ENCODE measurements at places on chromosomes 2 and 18.

DNA sequence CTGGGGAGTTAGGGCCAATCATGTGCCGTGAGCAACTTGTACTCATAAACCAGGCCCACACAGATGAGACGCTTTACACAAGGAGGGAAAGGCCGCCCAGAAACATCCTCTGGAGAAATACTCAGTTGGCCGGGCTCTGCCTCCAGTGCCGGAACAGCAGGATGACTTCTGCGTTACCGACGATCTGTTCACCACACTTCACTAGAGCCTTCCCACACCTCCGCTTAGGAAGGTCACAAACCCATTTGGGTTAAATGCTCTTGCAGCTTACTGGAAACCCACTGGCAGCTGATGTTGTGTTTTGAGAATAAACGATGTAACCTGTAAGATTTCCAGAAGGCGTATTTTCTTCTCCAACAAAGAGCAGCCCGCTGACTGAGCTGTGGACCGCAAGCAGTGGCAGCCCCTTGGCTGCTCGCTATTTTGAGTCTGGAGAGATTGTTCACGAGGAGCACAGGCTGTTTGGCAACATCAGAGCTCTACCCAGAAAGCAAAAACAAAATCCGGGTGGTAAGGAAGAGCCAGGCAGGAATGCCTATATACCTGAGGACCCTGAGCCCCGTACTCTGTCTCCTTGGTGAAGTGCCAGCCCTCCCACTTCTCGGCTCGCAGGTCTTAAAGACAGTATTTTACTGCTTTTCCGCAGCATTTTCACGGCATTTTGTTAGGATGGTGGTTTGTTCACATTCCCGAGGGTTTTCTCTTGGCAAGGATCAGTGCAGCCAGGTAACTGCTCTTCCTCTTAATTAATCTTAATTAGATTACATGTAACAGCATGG, 44.0 kb downstream of the COLEC12 start:
- DNase-seq: no peak

DNA sequence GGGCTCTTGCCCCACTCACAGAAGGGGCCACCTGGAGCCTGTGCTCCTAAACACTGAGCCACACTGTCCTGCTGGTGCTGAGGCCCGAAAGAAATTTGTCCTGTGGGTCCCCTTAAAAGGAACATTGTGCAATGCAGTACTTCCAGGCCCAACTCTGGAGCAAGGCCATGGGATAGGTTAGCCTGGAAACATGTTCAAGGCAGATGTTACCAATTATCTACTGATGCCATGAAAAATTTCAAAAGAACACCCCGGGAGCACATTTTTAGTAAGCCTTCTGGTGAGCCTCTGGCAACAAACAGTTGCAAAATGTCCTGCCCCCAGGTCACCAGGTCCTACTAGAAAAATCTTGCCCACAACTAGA, 12.3 kb upstream of the PTMA start:
- no peak for DNase-seq

GRCh38 chr2:98524168-98524567, 79.5 kb downstream of the INPP4A start:
- DNase-seq: no peak

- no peak for DNase-seq
Observed at GRCh38 chr18:62702259-62702658, 13.1 kb upstream of the PHLPP1 start.

- no peak for DNase-seq
Observed at GRCh38 chr2:100233061-100233460, 89.2 kb downstream of the LONRF2 start.

DNA sequence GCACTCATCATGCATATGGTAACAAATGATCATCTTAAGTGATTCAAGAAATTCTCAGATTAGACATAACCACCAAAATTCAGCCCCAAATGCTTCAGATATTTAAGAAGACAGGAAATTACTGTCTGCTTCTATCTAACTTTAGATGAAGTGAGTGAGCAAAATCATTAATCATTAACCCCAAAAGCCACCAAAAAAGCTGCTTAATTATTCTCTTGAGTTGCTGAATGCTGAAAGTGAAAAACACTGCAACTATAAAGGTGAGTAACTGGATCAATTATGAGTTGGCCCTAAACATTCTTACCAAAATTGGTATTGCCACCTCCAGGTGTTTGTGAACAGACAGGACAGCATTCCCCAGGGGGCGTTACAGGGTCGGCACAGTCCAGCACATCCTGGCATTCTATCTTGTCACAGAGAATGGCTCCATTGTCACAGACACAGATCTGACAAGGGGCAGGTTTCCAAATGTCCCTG, 69.6 kb downstream of the COL5A2 start:
- DNase-seq: no peak

- no peak for DNase-seq
Observed at GRCh38 chr2:20418519-20418918, 28.4 kb upstream of the RHOB start.

DNA sequence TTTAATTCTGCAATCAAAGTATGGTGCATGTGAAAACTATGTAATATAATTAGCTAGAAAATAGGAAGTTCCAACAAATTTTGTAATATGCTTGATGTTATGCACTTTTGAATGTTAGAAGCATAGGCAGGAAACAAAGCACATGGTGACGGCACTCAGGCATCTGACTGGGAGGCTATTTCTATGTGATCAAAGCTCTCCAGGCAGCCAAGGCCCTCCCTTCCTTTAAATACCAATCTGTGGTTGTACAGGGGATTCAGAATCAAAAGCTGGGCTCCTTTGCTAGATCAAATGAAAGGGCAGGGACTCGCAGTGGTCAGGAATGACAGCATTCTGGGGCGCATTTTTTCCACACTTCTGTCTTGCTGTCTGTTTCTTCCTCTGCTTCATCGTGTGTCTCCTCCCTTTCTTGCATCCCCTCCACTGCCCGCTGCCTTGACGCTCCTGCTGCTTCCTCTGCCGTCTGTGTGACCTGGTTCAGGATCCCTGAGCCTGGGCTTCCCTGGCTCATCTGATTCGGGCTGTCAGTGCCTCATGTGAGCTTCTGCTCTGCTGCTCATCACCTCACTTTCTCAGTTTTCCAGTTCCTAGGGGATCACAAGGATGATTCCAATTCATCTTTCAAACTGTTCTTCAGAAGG, 30.9 kb downstream of the TMEM182 start:
- no peak for DNase-seq

GRCh38 chr18:62728254-62728653, 12.9 kb downstream of the PHLPP1 start:
- no peak for DNase-seq

GRCh38 chr2:68764041-68764805, 29.6 kb downstream of the ARHGAP25 start:
- DNase-seq: no peak

- DNase-seq: no peak
Observed at GRCh38 chr2:74242354-74243071, 44.1 kb downstream of the MTHFD2 start.

DNA sequence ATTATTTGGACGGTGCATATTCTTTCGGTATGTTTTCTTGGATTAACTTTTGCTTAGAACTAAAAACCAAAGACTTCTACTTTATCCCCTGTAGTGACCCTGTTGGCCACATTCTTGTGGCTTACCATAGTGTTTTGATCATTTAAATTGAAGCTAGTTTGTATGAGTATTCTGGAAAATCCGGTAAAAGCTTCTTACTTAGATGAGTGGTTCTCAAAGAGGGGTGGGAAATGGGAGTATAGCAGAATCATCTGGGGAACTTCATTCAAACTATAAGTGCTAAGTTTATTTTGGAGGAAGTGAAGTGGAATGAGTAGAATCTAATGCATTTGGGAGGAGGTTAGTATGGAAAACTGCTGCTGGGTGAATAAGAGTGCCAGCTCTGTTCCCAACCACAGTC, 3.8 kb downstream of the PPP1CB start:
- DNase-seq: no peak

- DNase-seq: no peak
Observed at GRCh38 chr2:67465623-67466022, 68.5 kb downstream of the ETAA1 start.

- no peak for DNase-seq
Observed at GRCh38 chr18:34971313-34971712, 69.9 kb upstream of the MAPRE2 start.

- DNase-seq: no peak
Observed at GRCh38 chr2:152446213-152446612, 111.2 kb downstream of the FMNL2 start.

DNA sequence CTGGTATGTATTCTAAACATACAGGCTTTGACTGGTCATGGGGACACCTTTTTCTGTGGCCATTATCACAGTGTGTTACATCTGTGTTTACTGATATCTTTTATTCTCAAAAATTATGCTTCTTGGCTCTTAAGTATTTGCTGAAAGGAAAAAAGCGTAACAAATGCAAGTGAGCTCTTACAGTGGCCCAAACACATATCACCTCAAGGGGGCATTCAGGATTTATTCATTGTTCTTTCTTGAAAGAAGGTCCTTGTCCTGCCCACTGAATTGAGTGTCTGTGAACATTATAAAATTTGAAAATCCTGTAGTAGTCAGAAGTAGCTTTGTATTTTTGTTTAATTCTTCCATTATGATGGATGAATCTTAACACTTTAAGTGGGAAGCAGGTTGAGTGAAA, 454.5 kb downstream of the XIRP2 start:
- DNase-seq: no peak

DNA sequence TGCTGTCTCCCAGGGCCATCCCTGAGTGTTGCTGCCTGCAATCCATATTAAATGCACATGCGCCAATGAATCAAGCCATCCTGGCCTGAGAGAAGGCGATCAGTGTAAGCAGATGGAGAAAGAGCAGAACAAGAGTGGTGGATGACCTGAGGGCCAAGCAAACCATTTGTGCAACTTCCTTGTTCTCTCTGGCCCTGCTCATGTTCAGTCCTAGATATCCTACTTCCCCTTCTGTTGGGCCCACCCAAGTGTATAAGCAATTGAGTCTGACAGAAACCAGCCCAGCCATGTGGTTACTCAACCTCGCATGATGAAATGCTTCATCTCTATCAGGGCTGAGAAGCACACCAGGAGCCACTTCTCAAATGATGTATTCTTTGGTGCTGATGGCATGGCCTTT, 383.1 kb upstream of the ID2 start:
- no peak for DNase-seq

GRCh38 chr18:62682371-62682770, 33.0 kb upstream of the PHLPP1 start:
- no peak for DNase-seq

DNA sequence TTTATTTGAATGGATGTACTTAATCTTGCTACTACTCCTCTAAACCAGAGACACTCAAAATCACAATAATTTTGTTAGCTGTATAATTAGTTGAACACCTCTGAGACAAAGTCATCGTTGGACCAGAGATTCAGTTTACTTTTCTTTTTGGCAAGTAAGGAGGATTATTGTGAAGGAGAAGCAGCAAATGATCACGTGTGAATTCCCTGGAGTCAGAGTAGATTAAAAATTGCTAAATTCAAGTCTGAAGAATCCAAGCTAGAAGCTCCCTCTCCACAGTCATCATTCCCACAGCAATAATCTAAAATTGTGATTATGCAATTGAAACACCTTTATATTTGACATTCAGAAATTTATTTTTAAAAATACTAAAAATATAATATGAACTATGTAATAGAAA, 484.4 kb downstream of the CMPK2 start:
- no peak for DNase-seq

- no peak for DNase-seq
Observed at GRCh38 chr18:72822202-72822601, 45.6 kb downstream of the NETO1 start.

DNA sequence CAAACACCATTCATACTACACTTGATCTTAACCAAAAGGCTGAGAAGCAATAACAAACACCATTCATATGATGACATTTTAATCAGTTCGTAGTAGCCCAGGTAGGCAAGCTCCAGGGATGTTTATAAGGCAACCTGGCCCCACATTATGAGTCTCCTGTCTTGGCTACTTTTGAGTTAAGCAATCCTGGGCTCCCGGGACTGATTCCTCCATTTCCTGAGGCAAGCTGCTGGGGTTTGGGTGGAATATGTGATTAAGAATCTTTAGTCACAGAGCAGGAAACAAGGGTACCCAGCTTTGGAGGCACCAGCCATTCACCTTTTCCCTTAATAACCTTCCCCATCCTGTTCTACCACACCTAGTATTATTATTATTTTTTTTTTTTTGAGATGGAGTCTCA, 24.5 kb upstream of the SPRED2 start:
- DNase-seq: no peak

DNA sequence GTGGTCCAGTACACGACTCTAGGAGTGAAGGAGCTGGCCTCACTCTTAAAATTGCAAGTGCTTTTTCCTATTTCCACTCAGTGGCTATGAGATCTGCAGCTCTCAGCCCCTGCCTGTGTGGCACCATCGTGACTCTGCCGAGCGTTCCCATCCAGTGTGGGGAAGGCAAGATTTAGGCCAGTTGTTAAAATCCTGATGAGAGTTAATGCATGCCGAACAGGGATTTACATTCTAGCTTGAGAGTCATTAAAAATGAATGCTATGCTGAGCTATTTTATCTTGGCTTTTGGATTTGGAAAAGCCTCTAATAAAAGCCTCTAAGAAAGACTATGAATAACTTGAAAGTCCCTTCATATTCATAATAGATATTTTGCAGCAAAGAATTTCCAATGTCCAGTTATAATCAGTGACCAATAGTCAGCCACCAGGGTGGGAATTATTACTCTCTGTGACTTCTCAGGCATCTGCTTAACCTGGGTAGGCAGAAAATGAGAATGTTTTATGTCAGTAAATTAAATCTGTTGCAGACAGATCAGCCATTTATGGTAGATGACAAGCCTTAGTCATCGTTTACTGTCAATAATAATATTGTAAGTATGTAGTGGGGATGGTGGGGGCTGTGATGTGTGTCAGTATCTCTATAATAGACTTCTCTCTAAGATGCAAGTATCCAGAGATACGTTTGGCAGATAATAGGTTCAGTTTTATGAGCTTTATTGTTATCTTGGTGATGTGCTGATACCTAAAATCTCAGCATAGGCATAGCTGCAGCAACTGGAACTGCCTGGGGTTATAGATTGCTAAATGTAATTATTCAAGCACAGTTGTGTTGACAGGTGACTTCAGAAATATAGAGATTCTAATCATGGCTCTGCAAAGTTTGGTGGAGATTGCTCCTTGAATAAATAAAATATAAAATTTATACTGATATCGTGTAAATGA, 207.8 kb downstream of the SOCS6 start:
- no peak for DNase-seq

DNA sequence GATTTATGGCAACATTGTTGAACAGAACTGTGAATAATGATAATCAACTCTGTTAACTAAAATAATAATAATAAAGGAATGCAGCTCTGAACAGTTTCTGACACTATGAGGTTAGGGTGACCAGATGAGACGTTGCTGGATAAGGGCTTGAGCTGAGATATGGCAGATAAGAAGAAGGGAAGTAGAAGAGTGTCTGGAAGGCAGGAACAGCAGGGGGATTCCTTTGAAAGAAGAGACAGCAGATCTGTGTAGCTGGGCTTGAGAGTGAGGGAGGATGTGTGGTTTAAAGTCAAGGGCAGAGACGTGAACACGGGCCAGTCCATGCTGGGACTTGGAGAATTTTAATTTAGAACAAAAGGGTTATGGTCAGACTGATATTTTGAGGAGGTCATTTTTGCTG, 273.1 kb upstream of the SLC14A2 start:
- DNase-seq: no peak

All from GM12891 (cell line).